Central memory CD4-positive, alpha-beta T cell (primary cell): ENCODE measurements at places on chromosomes 13 and 19.

- no peak for DNase-seq
Observed at GRCh38 chr19:19040417-19040816, 7.0 kb downstream of the ARMC6 start.

DNA sequence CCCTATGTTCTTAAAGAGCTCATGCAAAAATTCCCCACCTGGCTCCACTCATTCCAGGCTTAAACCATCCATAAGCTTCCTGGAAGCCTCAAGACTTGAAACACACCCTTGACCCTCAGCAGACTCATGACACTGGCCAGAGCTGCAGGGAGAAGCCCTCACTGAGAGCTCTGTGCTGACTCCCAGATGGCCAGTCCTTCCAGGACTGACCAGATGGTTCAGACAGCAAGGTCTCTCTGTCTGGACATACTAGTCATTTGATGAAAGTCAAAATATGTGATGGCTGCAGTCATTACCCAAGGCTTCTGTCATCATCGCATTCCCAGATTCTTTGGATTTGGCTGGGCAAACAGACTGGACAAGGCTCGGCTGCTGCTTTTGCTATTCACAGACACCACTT is 397.4 kb downstream of the FOXO1 start:
- DNase-seq, result no peak

- DNase-seq, result no peak
Observed at GRCh38 chr19:32022731-32023563, 322.5 kb upstream of the ZNF507 start.

GRCh38 chr13:38872693-38873092 is 117.9 kb downstream of the STOML3 start:
- DNase-seq, result no peak

GRCh38 chr13:30362869-30363268 is 55.5 kb upstream of the KATNAL1 start:
- DNase-seq, result no peak

DNA sequence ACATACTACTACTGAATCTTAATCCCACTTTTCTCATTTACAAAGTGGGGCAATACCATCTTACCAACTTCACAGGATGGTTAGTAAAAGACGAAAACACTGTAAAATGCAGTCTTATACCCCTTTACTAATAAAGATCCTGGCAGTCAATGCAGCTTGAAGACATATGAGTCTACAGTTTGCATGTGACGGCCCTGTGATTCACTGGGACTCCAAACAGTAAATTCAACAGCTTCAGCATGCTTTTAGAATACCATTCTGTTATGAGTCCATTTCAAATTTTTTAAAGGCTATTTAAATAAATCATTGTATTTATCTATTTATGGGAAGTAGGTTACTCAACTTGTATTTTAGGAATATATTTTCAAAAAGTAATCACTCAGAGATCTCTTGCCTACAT is 629.1 kb downstream of the LIG4 start:
- DNase-seq, result no peak

DNA sequence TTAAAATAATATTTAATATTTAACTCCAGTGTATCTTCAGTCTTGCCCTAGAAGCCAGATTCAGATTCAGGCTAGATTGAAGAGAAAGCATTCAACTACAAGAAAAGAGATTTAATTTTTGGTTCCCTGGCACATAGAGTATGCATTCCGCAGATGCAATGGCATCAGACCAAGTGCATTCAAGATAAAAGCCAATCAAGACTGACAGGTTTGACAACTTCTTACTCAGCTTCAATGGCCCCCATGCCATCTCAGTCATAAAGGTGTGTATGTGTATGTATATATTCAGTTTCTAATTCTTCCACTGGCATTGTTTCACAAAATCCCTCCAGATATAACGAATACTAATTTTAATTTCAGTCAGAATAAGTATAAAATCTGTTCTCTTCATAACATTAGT is 650.8 kb upstream of the GPC6 start:
- DNase-seq, result no peak

- no peak for DNase-seq
Observed at GRCh38 chr13:74683411-74683810, 549.2 kb upstream of the KLF12 start.

- DNase-seq, result no peak
Observed at GRCh38 chr19:55679343-55680257, 4.6 kb downstream of the EPN1 start.

- no peak for DNase-seq
Observed at GRCh38 chr13:44783994-44784707, 205.1 kb downstream of the NUFIP1 start.

DNA sequence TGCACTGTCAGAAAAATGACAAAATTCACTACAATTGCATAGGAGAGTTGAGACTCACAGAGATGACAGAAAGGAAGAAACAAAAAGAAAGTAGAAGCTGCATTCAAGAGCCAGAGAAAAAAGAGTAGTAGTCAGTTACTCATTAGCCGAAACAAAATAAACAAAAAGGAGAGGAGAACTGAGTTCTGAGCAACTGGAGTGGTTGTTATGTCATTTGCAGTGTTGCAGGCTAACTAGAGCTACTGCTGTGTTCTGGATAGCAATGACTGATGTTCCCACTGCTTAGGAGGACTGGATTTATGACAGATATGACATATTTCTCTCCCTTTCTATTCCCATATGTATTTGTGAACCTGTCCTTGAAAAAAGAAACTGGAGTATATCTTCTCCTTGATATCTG is 482.6 kb downstream of the RFC3 start:
- DNase-seq, result no peak

DNA sequence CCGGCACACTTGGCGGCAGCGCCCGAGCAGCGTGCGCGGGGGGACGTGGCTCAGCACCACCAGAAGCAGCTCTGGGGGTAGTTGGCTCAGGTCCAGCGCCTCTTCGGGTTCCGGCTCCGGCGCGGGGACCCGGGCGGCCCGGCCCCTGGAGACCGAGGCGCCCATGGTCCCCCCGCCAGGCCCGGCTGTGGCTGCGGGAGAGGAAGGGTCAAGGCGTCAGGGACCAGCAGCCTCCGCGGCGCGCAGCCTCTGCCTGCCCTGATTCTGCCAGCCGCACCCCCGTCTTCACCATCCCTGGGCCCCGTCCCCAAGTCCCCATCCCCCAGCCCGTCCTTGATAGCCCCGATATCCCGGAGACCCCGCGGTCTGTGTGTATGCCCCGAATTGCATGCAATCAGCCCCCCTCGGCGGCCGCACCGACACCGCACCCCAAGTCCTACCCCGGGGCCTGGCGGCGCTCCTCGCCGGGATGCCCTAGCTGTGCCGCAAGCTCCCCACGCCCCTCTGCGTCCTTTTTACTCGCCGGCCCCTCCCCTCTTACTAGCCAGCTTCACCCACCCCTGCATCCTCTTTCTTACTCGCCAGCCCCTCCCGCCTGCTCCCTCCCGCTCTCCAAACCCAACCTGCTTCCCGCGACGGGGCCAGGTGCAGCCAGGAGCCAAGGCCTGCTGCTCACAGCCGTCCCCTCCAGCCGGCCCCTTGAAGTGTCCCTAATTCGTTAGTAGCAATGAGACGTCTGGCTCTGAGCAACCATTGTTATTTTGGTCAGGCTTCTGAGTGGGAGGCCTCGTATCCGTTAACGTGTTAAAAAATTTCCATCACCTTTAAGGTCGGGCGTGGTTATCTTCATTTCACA is at the start of gene FBXO27:
Gene FBXO27, minus strand, starts transcription at position 487 of the 856 bp plus-strand sequence. Its CDS starts 322 bp downstream, at position 165.
- peak; percentile 6 for DNase-seq

DNA sequence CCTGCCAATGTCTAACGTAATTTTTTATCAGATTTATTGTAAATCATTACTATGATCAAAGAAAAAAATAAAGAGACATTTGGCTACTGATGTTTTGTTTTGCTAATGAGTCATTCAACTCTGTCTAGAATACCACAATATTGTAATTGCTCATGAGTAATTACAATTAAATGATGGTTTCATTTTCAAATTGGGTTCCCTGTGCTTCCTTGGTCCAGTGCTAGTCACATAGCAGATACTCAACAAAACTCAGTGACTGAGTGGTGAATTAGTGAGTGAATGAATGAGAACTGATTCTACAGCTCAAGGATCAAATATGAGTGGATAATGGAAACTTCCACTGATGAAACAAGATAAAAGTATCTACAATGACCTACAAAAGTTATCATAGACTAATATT is 304.7 kb downstream of the POU4F1 start:
- DNase-seq, result no peak

DNA sequence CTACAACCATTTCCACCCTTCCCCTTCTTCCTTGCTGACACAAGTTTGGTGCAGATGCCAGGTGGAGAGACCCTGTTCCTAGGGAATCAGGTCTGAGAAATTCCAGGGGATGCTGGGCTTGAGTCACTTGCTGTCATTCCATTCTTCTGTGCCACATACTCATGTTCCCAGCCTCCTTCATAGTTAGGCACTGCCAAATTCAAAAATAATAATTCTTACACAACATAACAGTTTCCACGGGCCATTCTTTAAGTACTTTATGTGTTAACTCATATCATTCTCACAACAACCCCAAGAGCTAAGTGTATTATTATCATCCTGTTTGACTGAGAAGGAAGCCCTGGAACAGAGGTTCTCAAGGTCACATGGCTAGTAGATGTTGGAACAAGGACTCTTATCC is 27.1 kb upstream of the POMP start:
- DNase-seq, result no peak

DNA sequence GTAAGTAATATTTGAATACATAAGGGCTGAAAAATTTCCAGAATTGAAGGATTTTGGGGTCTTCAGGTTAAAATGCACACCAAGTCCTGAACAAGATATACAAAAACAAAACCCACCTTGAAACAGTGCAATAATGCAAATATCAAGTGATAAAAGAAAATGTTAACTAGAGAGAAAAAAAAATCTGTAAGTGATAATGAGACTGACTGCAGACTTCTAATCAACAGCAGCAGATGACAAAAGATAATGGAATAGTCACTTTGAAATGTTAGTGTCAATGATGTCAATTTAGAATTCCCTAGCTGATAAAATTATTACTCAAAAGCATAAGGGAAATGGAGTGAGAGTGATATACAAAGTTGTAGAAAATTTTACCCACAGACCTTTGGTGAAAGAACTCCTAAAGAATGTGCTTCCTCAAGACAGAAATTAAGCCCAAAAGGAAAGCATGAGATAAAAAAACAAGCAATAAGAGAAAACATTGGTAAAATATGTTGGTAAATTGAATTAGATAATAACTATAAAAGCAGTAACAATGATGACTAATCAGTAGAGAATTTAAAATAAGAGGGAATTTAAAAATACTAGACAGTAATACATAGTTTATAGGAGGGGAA is 12.4 kb upstream of the DGKH start:
- no peak for DNase-seq

- DNase-seq, result no peak
Observed at GRCh38 chr13:76967031-76967430, 18.7 kb downstream of the ACOD1 start.

GRCh38 chr19:13975870-13976269 is 23.6 kb downstream of the DCAF15 start:
- no peak for DNase-seq

GRCh38 chr13:75486146-75487062 is 4.4 kb upstream of the TBC1D4 start:
- DNase-seq, result no peak

- DNase-seq, result no peak
Observed at GRCh38 chr19:49801966-49802661, 11.0 kb downstream of the FUZ start.

DNA sequence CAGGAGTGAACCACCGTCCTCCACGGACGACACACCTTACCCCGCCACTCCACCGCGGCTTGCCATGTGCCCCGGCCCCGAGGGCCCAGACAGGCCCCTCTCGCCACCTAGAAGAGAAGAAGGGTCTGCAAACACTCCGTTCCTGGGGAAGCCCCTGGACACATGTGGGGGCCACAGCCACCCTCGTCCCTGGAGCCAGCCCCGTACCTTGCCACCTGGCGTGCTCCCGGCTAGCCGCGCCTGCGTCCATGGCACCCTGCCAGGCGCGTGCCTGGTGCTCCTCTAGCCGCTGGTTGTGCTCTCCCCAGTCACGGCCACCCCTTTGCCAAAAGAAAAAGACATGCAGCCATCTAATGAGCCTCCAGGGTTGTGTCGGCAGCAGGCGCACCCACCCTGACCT is 19.9 kb upstream of the TINCR start:
- no peak for DNase-seq

DNA sequence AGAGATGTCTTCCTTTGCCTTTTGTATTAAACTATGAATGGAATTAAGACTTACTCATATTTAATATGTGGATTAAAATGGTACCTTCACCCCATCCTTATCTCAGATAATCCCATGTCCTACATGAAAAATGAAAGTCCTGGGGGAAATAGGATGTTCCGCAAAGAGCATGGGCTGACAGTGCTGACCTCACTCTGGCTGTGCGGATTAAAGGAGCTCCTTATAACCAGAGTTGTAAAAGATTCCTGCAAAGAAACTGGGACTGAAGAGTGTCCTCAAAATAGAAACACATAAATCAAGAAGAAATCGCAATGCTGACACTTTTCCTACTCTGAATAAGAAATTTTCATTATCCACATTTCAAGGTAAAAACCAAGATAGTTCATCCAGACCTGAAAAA is 384.5 kb downstream of the LIG4 start:
- DNase-seq, result no peak

GRCh38 chr19:33419788-33420130 is 46.2 kb downstream of the CEBPG start:
- DNase-seq, result no peak

DNA sequence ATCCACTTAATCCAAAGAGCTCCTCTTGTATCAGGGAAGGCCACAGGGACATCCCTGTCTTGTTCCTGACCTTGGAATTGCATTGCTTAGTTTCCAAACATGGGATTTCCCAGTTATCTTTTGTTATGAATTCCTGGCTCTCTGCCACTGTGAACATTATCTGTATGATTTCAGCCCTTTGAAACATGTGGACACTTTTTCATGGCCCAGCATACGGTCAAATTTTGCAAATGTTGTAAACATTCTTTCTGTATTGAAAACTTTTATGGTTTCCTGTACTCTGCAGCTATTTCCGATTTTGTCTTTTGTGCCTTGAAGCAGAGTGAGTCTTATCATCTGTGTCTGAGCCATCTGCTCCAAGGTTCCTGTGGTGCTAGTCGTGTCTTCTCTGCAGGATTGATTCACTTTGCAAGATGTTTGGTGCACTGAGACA is 4.5 kb upstream of the CFAP97D2 start:
- no peak for DNase-seq

DNA sequence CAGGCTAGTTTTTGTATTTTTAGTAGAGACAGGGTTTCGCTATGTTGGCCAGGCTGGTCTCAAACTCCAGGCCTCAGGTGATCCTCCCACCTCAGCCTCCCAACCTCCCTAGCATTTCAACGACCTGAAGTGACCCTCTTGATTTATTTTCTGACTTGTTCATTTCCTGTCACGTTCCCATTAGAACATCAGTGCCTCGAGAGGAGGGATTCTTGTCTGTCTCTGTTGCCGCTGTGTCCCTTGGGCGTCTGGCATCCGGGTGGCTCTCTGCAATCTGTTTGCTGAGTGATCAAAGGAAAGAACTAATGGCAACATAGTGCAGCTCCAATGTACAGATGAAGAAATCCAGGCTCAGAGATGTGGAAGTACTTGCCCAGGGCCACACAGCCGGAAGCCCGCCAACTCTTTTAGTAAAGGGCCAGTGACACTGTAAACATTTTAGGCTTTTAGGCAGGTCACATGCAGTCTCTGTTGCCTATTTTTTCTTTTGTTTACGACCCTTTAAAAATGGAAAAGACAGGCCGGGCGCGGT is 47.5 kb downstream of the NFIC start:
- no peak for DNase-seq

- DNase-seq, result no peak
Observed at GRCh38 chr19:12689581-12690216, 1.9 kb downstream of the GNG14 start.

- DNase-seq, result no peak
Observed at GRCh38 chr19:24140099-24140498, 53.1 kb downstream of the ZNF254 start.

GRCh38 chr13:94795292-94795691 is 82.9 kb upstream of the SOX21 start:
- no peak for DNase-seq
